Urothelium cell line (cell line): ENCODE measurements at places on chromosomes 4 and X.
A peak's percentile ranks its signal among the peaks of the same experiment; 100 is the strongest.

DNA sequence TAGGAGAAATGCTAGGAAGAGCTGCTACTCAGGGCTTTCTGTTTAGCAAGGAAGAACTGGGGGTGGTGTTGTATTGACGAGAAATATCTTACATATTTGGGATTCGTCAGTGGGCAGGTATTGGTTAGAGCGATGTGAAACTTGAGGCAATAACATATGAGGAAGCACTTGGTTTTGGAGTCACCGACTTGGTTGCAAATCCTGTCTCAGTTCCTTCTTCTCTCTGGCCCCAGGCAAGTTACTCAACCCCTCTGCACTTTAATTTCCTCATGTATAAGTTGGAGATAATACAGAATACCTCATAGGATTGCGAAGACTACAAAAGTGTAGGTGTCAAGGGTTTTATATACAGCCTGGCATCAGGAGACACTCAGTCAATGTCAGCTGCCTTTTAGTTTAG is 34.1 kb downstream of the GPAT3 start:
- DNase-seq, result no peak

GRCh38 chr4:104447294-104447693 is 47.4 kb downstream of the CXXC4 start:
- no peak for DNase-seq

DNA sequence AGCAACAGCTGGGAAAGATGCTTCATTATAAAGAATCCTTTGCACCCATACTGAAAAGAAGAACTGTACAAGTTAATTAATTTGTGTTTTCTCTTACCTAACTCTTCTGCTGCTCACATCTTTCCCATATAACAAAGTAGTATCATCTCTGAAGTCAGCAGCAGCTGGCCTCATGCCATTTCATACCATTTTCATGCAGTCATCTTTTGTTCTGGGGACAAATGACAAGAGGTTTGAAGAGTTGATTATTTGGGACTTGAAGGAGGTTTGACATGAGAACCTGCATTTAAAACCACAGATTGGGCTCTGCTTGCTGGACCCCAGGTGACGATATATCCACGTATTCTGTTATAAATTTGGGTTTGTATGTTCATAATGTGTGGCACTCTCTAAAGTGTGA is 430.3 kb downstream of the SPRY1 start:
- DNase-seq, result peak; percentile 25

- DNase-seq, result no peak
Measured at GRCh38 chr4:109040441-109040840, 262.0 kb downstream of the COL25A1 start.

DNA sequence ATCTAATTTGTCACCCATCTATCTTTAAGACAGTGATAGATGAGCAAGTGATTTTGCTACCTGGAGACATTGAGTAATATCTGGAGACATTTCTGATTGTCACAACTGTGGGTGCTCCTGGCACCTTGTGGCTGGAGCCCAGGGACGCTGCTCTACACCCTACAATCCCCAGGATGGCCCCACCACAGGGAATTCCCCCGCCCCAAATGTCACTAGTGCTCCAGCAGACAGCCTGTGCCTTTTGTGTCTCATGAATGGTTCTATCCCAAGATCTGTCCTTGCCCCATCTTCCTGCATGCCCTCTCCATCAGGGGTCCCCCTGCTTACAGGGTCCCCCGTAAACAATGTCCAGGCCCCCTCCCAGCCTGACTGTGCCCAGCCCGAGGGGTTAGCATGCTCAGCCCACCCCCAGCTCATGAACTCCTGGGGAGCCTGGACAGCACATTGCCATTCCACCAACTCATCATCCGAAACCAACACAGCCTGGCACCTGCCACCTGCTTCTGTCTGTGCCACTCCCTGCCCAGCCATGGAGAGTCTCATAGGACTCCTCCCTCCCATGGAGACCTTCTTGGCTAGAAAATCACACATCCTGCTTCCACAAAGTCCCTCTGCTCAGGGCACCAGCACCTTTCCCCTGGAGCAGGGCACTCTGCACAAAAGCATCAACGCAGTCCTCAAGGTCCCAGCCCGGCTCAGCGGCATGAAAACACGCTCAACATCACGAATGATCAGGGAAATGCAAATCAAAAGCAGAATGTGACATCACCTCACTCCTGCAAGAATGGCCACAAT is 5.7 kb downstream of the P2RY8 start:
- DNase-seq, result no peak

- DNase-seq, result no peak
Measured at GRCh38 chr4:14837860-14838259, 164.4 kb upstream of the CPEB2 start.
